Thymus (tissue), 14 donors: ENCODE measurements at places on chromosomes 4 and X. TPM values are rescaled to one million over a fixed set of nuclear protein-coding genes. Genes with fewer than 3 reads are reported as not detected.
A peak's percentile ranks its signal among the peaks of the same experiment; 100 is the strongest.

- no peaks in the 10 kb centered on the region for H3K27me3 ChIP-seq
- no peaks in the 10 kb centered on the region for H3K36me3 ChIP-seq
- no peak overlapping the region for H3K4me3 ChIP-seq
- no peaks in the 10 kb centered on the region for H3K4me1 ChIP-seq
- no peak for DNase-seq
These were observed 45.9 kb upstream of the PGRMC1 start for GRCh38 chrX:119190091-119190681.

MAP7D2 gene
- total RNA-seq, result 2.6 TPM

DNA sequence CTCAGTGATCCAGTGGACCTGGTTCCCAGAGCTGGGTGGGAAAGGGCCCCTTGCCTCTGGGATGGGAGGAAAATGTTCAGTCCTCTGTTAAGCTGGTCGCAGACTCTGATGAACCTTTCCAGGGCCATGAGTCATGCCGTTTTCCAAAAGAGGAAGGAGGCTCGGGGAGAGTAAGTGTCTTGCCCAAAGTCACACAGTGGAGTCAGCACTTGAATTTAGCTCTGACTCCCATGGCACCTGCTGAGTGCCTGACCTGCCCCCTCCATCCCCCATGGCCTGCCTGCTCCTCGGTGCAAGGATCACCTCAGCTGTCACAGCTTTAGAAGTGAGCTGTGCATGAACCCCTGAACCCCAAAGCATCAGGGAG, 14.0 kb upstream of the KIAA0232 start:
- no peaks in the 10 kb centered on the region for H3K27me3 ChIP-seq
- peaks cover 8% of the 10 kb centered on the region for H3K4me1 ChIP-seq
- no peak overlapping the region for H3K27ac ChIP-seq
- no peak overlapping the region for H3K4me3 ChIP-seq

APEX2 gene
- 6.7 TPM for total RNA-seq

MMGT1 gene
- total RNA-seq, result 8.7 TPM

- no peaks in the 10 kb centered on the region for H3K36me3 ChIP-seq
- no peak for DNase-seq
- no peaks in the 10 kb centered on the region for H3K27me3 ChIP-seq
- H3K4me1 ChIP-seq, result no peaks in the 10 kb centered on the region
- H3K27ac ChIP-seq, result no peak overlapping the region
- no peak overlapping the region for H3K4me3 ChIP-seq
These were observed 175.3 kb upstream of the MID1 start for GRCh38 chrX:10795721-10796120.

MAGEA10 gene
- not detected for total RNA-seq

DNA sequence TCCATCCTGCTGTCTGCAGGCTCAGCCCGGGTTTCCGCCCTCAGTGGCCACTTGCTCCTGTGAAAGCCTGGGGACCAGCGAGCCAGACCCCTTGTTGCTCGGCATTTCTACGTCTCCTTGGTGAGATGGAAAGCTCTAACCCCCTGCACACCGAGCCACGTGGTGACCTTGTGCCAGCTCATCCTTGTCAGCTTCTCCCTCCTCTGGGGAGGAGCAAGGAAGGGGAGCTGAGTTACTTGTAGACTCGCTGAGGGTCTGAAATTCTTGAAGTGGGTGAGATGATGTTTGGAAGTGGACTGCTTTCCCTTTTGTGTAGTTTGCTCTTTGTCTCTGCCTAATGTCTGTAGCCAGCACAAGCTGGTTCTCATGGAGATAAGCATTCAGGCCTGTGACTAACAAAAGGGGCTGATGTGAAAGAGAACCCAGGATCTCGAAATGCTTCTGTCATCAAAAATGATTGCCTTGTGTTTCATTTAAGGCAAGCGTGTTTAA, 29.3 kb downstream of the RGS12 start:
- no peak overlapping the region for H3K4me3 ChIP-seq
- no peaks in the 10 kb centered on the region for H3K36me3 ChIP-seq
- H3K27ac ChIP-seq, result no peak overlapping the region

- no peaks in the 10 kb centered on the region for H3K27me3 ChIP-seq
- peaks cover 36% of the 10 kb centered on the region for H3K4me1 ChIP-seq
- no peaks in the 10 kb centered on the region for H3K36me3 ChIP-seq
These were observed 16.3 kb downstream of the SPRY1 start for GRCh38 chr4:123412700-123413512.

FAM90A26 gene
- total RNA-seq, result not detected

- no peak for DNase-seq
- no peak overlapping the region for H3K27ac ChIP-seq
- H3K4me1 ChIP-seq, result no peaks in the 10 kb centered on the region
These were observed 129.9 kb upstream of the BANK1 start for GRCh38 chr4:101660607-101661006.

DNA sequence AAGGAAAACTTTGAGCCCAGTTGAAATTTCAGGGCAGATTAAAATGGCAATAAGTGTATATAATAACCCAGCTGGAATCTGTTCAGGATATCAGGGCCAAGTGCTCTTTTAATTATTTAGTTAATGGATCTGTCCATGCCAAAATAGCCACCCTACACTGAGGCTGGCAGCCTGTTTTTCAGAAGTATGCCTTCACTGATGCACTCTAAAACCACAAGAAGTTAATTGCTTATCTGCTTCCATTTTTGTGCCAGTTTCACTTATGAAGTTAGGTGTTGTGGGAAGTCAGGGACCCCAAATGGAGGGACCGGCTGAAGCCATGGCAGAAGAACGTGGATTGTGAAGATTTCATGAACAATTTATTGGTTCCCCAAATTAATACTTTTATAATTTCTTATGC, 960.3 kb downstream of the C4orf33 start:
- DNase-seq, result no peak
- no peak overlapping the region for H3K27ac ChIP-seq
- no peaks in the 10 kb centered on the region for H3K36me3 ChIP-seq

GRCh38 chrX:1686642-1687041, 71.8 kb downstream of the ASMT start:
- H3K4me1 ChIP-seq, result no peaks in the 10 kb centered on the region
- DNase-seq, result no peak
- no peaks in the 10 kb centered on the region for H3K36me3 ChIP-seq
- H3K27me3 ChIP-seq, result no peaks in the 10 kb centered on the region

EVC gene
- 3.1 TPM for total RNA-seq

- no peak for DNase-seq
- H3K27ac ChIP-seq, result no peak overlapping the region
- no peak overlapping the region for H3K4me3 ChIP-seq
- H3K27me3 ChIP-seq, result no peaks in the 10 kb centered on the region
These were observed 31.5 kb downstream of the GPR174 start for GRCh38 chrX:79176028-79176427.

DNA sequence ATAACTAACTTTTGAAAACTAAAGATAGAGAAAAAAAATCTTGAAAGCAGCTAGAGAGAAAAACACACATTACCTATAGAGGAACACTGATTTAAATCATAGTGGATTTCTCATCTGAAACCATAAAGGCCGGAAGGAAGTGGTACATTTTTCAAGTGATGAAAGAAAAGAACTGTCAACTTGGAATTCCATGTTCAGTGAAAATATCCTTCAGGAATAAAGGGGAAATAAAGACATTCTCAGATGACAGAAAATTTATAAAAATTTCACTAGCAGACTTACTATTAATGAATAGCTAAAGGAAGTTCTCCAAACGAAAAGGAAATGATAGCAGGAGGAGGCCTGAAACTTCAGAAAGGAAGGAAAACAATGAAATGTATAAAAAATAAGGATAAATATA, 7.6 kb upstream of the JADE3 start:
- H3K27me3 ChIP-seq, result no peaks in the 10 kb centered on the region
- no peak for DNase-seq
- no peaks in the 10 kb centered on the region for H3K4me1 ChIP-seq

TRAM1L1 gene
- 1.4 TPM for total RNA-seq

ZXDA gene
- total RNA-seq, result 3.5 TPM

- H3K4me1 ChIP-seq, result no peaks in the 10 kb centered on the region
- DNase-seq, result no peak
- H3K36me3 ChIP-seq, result no peaks in the 10 kb centered on the region
- no peak overlapping the region for H3K4me3 ChIP-seq
These were observed 20.5 kb upstream of the ENPP6 start for GRCh38 chr4:184238072-184238745.

F8A2 gene
- total RNA-seq, result not detected

DNA sequence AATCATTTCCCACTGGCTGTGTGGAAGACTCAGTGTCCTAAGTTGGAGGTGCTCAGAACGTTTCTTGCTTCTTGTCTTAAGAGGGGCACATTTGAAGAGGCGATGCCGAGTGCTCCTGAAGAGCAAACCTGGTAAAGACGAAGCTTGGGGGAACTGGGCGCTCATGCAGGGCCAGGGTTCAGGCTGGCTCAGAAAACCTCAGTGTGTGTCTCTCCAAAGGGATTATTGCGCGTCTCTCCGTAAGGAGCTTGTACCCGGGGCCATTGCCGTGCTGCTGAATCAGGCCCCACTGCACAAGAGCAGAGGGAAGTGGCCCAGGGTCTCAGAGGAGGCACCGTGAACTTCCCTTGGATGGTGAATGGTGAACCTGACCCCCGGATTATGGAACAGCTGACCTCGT, 44.4 kb downstream of the PSAPL1 start:
- no peak for DNase-seq
- no peaks in the 10 kb centered on the region for H3K36me3 ChIP-seq
- H3K27ac ChIP-seq, result no peak overlapping the region
- H3K4me3 ChIP-seq, result no peak overlapping the region

PRR32 gene
- total RNA-seq, result not detected

PHOX2B gene
- total RNA-seq, result not detected

GRCh38 chr4:141348573-141348972, 127.9 kb downstream of the ZNF330 start:
- no peaks in the 10 kb centered on the region for H3K4me1 ChIP-seq
- no peak for DNase-seq
- no peaks in the 10 kb centered on the region for H3K27me3 ChIP-seq
- peak overlapping the region; percentile 22 for H3K27ac ChIP-seq
- H3K36me3 ChIP-seq, result no peaks in the 10 kb centered on the region

TCEAL6 gene
- not detected for total RNA-seq

ARMCX2 gene
- total RNA-seq, result 11.5 TPM

DNA sequence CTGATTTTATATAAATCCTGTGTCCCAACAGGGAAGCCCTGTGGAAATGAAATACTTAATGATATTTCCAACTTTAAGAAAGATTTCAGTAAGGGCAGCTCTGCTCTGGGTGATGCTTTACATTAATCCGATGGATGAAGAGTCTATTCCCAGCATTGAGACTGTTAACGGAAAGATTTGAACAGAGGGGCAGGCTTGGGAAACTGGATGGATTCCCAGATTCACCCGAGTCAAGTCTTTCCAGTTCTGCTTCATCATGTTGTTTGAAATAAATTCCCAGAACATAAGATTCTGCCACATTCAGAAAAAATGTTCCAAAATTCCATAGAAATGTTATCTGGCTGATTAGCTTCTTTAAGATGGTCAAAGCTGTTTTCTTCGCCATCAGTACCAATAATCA, 246.0 kb downstream of the FBXW7 start:
- no peak overlapping the region for H3K27ac ChIP-seq
- no peaks in the 10 kb centered on the region for H3K27me3 ChIP-seq
- H3K36me3 ChIP-seq, result no peaks in the 10 kb centered on the region

DNA sequence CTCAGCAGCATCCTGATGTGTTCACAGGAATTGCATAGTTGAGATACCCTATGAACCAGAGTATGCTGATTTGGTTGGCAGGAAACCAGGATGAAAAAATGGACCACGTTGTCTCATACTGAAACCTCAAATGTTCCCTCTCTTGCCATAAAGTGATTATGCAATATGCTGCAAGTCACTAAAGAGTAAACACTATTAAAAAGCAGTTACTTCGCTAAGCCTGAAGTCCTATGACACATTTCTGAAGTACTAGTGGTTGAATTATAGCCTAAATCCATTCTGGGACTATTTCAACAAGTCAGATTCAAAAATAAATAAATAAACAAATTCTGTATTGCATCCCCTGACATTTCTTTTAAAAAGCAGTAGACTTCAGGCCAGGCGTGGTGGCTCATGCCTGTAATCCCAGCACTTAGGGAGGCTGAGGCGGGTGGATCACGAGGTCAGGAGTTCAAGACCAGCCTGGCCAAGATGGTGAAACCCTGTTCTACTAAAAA, 106.0 kb upstream of the NAP1L5 start:
- no peaks in the 10 kb centered on the region for H3K27me3 ChIP-seq
- no peaks in the 10 kb centered on the region for H3K4me1 ChIP-seq
- no peak overlapping the region for H3K27ac ChIP-seq
- no peaks in the 10 kb centered on the region for H3K36me3 ChIP-seq
- no peak overlapping the region for H3K4me3 ChIP-seq
- no peak for DNase-seq

SRPX gene
- 11.1 TPM for total RNA-seq

BMX gene
- 0.57 TPM for total RNA-seq

H2BW2 gene
- not detected for total RNA-seq

POU4F2 gene
- not detected for total RNA-seq

GRCh38 chr4:7766661-7767345, 172.9 kb downstream of the AFAP1 start:
- H3K4me3 ChIP-seq, result no peak overlapping the region
- H3K4me1 ChIP-seq, result no peaks in the 10 kb centered on the region
- no peak for DNase-seq
- peaks cover 1% of the 10 kb centered on the region for H3K27me3 ChIP-seq
